Stimulated activated CD4-positive, alpha-beta T cell treated with anti-CD3 and anti-CD28 coated beads, Interleukin-1b, Interleukin-23, amount 100 ng/mL, for 1 hour (primary cell): ENCODE measurements at places on chromosomes 11 and 22.

GRCh38 chr11:78071717-78072116, 7.9 kb downstream of the NDUFC2 start:
- DNase-seq, result no peak

GRCh38 chr11:132055296-132055695, 684.9 kb downstream of the NTM start:
- DNase-seq, result no peak

- DNase-seq, result no peak
These were observed 2.6 kb downstream of the TBC1D10C start for GRCh38 chr11:67406420-67406968.

DNA sequence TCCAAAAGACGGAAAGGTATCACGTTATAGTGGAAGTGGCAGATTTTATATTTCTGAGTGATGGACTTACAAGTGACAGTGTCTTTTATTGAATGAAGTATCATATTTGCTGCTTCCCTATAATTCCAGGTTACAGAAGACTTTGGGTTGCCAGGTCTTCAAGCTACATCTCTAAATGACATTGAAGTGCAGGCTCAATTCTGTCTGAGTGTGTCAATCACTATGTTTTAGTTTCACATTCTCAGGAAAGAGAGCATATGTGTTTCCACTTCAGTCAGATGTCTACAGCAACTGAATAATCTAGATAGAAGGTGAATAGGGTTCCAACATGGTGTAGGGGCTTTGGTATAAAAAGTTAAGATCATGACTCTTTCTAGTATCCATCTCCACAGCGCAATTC, 492.7 kb upstream of the API5 start:
- no peak for DNase-seq

DNA sequence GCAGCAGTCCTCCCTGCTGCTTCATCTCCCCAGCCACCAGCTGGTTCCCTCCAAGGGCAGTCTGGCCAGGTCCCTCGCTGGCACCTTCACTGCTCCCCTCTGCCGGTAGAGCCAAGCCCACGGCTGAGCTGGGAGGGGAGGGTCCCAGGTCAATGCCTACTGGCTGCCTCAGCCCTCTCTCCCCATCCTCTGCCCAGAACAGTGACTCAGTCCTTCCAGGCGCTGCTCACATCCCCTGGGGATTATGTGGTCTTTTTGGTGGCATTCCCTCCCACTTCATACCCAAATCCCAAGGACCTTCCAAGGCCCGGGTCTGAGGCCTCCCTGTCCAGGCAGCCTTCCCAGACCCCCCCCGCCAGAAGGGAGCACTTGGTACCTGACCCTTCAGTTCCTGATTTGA, 44.9 kb downstream of the WNT7B start:
- no peak for DNase-seq

- no peak for DNase-seq
These were observed 120.1 kb upstream of the SLC5A12 start for GRCh38 chr11:26841818-26842473.

- no peak for DNase-seq
These were observed 116.1 kb downstream of the FEZ1 start for GRCh38 chr11:125379981-125380380.

GRCh38 chr11:68090706-68091105, 30.5 kb downstream of the CHKA start:
- no peak for DNase-seq

GRCh38 chr11:126963603-126964363, 36.8 kb downstream of the KIRREL3 start:
- no peak for DNase-seq

- no peak for DNase-seq
These were observed 81.5 kb downstream of the WT1 start for GRCh38 chr11:32353884-32354283.

- DNase-seq, result no peak
These were observed 38.7 kb upstream of the ATXN10 start for GRCh38 chr22:45632791-45633515.

DNA sequence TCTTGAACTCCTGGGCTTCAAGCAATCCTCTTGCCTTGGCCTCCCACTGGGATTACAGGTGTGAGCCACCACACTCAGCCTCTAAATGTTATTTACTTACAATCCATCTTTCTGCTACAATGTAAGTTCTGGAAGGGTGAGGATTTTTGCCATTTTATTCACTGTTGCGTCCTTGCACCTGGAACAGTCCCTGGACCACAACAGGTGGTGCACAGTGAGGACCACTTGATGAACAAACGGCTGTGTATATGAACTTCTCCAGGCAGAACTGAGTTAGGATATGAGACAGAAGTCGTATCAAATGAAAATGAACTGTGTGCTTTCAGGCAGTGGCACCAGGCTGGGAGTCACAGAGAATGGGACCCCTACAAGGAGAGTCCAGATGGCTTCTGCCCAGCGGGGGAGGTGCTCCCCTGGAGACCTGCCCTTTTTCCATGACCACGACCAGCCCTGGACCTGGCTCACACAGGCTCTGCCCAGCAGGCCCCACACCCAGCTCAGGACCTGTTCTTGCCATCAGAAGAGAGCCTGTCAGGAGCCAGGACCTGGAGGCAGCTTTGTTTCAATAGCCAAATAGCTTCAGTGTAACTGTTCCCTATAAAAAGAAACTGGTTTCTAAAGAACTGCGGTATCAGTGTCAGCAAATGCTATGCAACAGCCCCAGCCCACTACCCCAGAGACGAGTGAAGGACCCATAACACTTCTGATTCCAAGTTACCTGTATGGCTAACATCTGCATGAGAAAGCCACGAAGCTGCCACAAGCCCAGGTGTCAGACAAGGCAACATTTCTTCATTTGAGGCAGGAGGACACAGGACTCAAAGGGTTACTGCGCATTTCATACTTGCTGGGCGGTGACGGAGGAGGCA, 104.9 kb downstream of the MICAL3 start:
- no peak for DNase-seq

GRCh38 chr11:6745465-6746015, 26.2 kb downstream of the OR2AG2 start:
- no peak for DNase-seq

GRCh38 chr11:131724436-131724975, 354.1 kb downstream of the NTM start:
- DNase-seq, result no peak

- no peak for DNase-seq
These were observed 2047.3 kb downstream of the LRRC4C start for GRCh38 chr11:39412117-39412516.

DNA sequence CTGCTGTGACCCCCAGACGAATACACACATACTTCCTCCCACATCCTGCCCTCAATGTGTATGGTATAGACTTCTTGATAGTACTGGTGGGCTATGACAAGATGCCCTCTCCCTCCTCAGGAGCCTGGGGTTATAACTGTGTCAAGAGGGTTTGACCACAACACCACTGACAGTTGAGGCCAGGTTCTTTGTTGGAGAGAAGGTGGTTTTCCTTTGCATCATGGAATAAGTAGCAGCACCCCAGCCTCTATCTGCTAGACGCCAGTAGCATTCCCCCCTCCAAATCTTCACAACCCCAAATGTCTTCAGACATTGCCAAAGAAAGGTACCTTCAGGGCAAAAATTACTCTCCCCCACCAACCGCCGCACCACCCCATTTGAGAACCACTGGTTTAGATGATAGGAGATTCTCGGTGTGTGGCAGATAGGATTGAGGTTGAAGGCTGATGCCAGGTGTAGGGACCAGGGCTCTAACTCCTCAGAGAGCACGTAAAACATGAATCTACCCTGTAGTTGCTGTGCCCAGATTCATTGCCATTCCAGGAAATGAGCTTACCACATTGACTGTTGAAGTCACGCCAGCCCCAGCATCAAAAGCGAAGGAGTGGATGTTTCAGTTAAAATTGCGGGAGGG, 5.5 kb upstream of the MYO18B start:
- DNase-seq, result no peak
